Uterus (tissue), 4 donors: ENCODE measurements at places on chromosomes 13 and 19.

- no peak for DNase-seq
Observed at GRCh38 chr13:49567491-49567890, 17.9 kb downstream of the RCBTB1 start.

DNA sequence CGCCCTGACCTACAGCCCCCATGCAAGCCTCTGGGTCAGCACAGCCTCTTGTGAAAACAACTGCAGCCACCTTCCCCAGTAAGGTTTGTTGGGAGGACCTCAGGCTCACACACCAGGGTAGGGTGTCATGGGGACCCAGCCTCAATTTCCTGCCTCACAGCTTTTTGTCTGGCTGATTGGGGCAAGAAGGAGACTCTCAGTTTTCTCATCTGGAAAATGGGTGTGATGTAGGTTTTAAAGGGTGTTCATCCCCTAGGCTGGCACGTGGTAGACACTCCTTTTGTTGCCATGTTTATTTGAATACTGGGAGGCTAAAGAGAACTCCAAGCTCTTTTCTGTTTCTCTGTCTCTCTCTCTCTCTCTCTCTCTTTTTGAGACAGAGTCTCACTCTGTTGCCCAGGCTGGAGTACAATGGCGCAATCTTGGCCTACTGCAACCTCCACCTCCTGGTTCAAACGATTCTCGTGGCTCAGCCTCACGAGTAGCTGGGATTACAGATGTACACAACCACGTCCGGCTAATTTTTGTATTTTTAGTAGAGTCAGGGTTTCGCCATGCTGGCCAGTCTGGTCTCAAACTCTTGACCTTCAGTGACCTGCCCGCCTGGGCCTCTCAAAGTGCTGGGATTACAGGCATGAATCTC, 18.2 kb upstream of the PLAUR start:
- DNase-seq, result no peak

- no peak for DNase-seq
Observed at GRCh38 chr13:80707000-80707983, 366.4 kb upstream of the SPRY2 start.

DNA sequence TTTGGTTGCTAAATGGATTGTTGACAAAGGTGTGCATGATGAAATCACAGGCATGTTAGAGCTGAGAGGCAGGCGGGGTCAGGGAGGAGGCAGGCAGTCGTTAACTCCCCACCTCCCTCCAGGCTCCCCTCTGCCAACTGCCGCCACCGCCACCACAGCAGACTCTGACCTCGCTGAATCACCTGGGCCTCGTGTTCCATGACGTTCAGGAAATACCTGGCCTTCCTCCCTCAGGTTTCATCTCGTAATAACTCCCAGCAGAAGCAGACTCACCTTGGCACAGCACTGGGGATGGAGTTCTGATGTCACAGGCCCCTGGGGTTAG, 198.5 kb downstream of the KATNAL1 start:
- no peak for DNase-seq

DNA sequence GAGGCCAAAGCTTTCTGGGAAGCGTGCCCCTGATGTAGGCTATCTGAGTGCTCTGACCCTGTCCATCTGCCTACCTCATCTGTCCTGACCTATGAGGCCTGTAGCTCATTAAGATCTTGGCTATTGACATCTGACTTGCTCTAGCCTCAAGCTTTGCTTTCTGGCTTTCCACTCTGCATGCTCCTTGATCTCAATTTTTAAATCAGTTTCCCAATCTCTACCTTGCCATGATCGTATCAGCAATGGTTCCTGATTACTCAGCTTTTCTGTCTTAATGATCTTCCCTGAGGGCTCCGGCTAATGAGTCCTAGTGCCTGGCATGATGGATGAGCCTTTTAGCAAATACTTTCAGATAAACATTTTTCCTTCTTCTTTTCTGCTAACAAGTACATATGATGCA, 262.0 kb downstream of the NDFIP2 start:
- DNase-seq, result no peak

GRCh38 chr13:49258089-49258796, 10.5 kb downstream of the CDADC1 start:
- DNase-seq, result no peak

DNA sequence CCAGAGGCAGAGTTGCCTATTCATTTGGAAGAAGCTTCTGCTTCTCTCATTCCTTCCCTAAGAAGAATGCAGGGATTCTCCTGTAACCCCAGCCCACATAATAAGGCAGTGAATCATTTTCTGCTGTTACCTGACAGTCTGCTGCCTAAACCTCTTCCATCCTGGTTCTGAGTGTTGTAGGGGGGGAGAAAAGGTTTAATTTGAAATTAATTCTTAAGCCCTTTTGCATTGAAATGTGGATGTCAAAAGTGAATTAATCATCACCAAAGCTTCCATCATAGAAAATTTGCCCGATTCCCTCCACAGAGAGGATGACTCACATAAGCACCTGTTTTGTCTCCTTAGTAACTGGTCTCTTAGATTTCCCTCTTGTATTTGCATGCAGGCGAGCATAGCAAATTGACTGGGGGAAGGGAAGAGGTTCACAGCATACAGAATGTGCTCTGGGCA, 146.7 kb upstream of the FNDC3A start:
- no peak for DNase-seq

DNA sequence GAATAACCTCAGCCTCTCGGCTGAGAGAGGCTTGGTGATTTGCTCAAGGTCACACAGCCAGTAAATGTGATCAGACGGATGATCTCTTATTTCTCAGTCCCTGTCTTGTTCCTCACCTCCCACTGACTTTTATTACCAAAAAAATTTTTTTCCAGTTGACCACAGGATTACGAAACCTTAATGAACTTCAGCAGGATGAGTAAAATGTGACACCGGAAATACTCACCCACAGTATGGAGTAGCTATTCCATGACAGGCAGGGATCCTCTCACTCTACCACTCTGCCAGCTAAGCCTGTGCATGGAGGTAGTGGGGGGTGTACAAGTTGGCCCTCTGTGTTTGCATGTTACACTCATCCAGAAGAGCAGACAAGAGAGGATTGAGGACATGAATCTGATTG, 916.4 kb downstream of the UQCRFS1 start:
- DNase-seq, result no peak

GRCh38 chr19:47798904-47799266, 5.5 kb downstream of the TPRX1 start:
- no peak for DNase-seq

DNA sequence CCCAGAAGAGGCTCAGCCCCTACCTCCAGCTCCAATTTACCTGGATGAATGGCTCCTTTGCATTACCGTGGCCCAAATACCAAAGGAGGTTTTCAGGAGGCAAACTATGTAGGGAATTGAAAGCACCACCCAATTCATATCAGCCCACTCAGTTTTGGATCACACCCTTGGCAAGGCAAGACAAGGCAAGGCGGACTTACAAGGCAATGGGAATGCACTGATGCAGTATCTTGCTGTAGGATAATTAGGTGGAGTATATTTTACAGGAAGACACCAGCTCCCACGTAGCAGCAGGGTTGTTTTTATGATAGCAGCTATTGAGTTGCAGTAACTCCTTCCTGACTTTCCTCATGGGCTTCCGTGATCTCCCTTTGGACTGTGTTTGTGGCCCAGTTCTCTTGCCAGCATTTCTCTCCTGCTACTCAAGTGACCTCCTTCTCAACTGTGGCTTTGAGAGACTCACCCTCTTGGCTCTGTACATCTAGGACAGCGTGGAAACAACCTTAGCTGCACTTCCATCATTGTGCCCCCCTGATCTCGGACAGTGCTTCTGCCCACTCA, 935.9 kb downstream of the EFNB2 start:
- no peak for DNase-seq

DNA sequence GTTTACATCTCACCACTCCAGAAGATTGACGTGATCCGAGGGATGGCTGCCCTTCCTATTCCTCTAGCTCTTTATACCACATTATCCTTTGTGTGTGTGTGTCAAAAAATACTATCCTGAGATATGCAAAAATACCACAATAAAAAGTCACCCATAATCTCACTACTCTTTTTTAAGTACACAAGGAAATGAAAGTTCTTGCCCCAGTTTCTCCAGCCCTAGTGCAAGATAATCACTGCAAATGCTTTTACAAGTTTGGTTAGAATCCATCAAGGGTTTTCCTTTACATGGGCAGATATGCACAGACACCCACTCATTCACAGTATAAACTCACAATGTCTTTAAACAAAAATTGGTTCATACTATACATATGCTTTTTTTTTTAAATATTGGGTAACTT, 89.3 kb downstream of the DIAPH3 start:
- DNase-seq, result no peak

GRCh38 chr19:10421240-10422045, 1.1 kb downstream of the PDE4A start:
- no peak for DNase-seq

- DNase-seq, result no peak
Observed at GRCh38 chr13:49935171-49936074, 717 bp downstream of the SPRYD7 start.

DNA sequence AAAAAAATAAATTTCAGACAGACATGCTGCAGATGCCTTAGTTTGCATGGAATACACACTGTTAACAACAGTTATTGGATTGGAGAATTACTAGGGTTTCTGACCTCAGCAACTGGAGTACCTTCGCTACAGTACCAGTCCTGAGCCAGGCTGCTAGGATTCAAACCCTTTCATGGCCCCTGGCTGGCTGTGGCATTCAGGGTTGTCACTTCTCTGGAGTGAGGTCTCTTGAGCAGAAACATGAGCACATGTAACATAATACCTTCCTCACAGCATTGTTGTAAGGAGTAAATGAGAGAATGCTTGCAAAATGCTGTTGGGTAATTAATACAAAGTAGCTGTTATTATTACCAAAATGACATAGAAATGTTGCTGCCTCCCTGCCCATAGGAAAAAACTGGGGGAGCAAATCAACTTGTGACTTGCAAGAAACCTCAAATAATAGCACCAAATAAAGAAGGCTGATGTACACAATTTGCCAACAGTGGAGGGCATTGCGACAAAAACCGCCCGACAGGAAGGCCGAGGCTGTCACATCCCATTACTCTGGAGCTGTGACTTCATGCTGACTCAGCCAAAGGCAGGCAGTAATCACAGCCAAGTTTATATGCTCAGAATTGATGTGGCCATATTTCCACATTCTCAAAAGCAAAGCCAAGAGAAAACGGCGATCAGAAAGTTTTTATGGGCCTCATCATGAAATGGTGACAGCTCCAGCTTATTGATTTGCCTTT, 100.4 kb downstream of the RFC3 start:
- no peak for DNase-seq

DNA sequence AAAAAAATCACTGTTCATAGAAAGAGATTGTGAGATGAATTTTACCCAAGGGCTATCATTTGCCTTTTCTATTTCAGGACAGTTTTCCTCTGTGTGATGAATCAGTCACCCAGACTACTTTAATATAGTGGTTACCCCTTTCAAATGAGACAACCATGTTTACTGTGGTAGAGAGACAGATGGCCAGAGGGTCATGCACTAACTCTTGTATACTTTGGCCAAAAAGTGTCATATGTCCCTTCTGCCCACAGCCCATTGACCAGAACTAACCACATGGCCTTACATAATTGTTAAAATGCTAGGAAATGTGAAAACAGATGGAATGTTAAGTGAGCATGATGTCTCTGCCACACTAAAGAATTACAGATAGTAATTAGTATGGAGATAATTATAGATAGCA, 498.7 kb downstream of the DACH1 start:
- DNase-seq, result no peak

GRCh38 chr13:26718146-26718545, 42.4 kb downstream of the GPR12 start:
- DNase-seq, result no peak

DNA sequence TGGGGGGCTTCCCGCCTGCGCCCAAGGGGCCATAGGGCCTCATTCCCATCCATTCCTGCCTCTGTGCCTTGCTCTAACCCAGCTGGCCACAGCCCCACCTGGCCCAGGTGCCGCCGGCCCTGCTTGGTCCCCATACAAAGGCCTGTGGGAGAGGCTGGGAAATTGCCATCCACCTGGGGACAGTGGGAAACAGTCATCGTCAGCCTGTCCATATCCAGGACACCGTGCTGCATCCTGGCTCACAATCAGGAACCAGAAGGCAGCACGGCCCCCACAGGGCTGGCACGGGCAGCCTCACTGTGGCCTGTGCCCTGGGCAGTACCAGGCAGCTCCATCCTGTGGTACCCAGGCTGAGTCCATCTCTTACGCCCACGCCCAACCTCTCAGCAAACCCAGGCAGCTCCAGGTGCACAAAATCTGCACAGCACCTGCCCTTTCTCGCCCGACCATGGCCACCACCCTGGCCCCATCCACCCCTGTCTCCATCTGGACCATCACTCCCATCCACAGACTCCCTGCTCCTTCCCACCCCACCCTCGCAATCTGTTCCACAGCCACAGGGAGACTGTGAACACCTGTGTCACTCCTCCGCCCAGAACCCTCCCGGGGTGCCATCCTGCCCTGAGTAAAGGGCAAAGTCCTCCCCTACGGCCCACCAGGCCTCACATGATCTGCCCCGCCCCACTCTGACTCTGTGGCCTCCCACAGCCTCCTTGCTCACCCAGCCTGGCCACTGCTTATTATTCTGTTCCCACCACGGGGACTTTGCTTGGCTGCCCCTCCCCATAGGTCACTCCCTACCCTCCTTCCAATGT, 21.1 kb upstream of the FBXO27 start:
- no peak for DNase-seq

DNA sequence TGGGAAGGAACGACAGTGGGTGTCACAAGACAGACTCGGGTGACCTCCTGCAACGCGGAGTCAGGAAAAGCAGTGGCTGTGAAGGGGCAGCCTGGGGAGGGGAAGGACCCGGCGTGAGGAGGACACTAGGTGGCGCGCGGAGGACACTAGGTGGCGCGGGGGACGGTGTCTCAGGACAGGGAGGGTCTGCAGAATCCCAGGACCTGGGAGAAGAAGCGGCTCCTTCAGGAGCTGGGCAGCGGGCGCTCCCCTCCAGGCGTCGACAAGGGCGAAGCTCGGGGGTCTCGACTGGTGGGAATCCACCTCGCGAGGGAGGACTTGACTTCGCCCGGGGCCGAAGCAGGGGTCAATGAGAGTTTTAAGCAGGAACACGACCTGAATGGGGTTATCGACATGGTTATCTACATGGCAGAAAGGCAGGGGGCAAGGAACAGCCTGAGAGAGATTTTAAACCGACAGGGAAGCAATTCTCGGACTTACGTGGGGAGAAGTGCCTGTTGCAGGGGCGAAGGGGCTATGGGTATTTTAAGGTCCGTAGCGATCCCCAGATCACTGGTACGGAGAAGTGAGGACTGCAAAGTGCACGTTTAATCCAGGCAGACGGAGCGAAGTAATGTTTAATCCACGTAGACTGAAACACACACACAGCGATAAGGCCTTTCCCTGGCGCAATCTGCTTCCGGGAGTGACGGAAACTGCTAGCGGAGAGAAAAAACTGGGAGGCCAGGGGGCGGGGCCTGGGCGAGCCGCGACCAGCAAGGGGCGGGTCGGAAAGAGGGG, at the start of gene ZNF616:
Gene ZNF616 (minus strand): TSS at position 687 of the 780 bp plus-strand sequence. CDS start 9,426 bp downstream, outside the sequence.
- DNase-seq, result peak; percentile 98

GRCh38 chr13:41075034-41075433, 13.7 kb downstream of the WBP4 start:
- DNase-seq, result no peak

- peak; percentile 95 for DNase-seq
Observed at GRCh38 chr19:15265850-15266248, 33.6 kb upstream of the EPHX3 start.
